ENCODE measurements at places on chromosomes 13 and 19. TPM values are rescaled to one million over a fixed set of nuclear protein-coding genes. Genes with fewer than 3 reads are reported as not detected.

SERP2 gene
- 5.2 TPM for total RNA-seq

PRTN3 gene
- total RNA-seq = not detected

DNA sequence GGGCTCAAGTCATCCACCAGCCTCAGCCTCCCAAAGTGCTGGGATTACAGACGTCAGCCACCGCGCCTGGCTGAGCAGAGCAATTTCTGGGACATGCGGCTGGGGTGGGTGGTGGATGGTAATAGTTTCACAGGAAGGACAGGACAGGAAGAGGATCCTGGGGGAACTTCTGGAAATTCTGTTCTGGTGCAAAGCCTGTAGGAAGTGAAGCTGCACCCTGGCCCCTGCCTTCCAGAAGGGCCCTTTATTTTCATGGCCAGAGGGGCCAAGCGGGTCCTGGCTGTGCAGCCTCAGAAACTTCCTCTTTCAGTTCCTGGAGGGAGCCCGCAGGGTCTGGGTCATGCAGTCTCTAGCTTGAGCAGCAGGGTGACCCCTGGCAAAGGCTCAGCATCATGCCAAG is 15.7 kb downstream of the FEM1A start:
- peak; percentile 88 for DNase-seq

- peak; percentile 78 for DNase-seq
Measured at GRCh38 chr19:57830071-57830602, at the start of gene ZNF587B. Gene ZNF587B, plus strand, starts transcription at chr19:57830299. Its CDS starts 230 bp downstream, at chr19:57830529.

Measured in aorta (tissue), 5 donors.